HL-60 (cell line): ENCODE measurements at places on chromosomes 6 and 20.

DNA sequence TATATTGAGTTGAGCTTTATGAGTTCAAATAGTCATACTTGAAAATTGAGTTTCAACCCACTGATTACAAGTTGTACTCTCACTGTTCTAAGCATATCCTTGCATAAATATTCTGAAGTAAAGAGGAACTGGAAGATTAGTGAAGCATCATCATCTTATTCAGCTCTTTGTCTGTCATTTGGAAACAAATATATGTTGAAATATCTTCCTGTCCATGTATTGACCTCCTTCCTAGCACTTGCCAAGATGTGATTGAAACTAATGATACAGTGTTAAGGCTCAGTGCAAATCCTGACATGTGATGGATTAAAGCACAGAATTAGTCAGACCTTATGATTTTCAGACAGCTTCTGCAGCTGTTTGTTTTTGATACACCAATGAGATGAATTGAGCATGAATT is 434.3 kb downstream of the TBC1D32 start:
- DNase-seq: no peak

DNA sequence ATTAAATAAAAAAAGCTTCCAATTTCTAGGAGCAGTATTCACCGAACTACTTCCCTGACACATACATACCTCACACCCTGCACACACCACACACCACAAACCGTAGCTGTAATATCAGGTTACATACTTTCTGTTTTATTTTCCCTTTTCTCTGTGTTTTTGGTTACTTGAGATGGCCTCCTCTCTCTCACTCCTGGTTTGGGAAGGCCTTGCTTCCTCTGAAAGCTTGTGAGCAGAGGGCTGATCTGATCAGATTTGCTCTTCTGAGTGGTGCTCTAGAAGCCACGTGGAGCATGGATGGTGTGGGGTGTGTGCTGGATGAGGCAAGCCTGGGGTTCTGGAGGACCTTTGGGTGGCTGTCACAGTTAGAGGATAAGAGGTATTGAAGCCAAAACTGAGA is 20.9 kb downstream of the UTRN start:
- no peak for DNase-seq

DNA sequence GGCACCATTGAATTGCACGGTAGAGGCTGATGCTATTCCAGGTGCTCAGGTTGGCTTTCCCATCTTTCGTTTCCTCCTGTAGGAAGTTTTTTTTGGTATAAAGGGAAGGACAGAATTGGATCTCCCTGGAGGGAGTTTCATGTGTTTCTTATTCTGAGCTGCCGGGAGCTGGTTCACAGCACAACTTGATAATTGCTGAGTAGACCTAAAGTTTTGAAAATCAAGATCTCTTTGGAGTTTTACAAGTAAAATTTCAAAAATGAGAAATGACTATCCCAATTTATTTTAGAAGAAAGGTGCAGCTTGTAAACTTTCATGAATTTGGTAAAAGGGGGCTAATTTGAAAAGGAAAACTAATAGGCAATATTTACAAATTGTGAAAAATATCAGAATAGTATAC is 125.2 kb upstream of the ESR1 start:
- no peak for DNase-seq

DNA sequence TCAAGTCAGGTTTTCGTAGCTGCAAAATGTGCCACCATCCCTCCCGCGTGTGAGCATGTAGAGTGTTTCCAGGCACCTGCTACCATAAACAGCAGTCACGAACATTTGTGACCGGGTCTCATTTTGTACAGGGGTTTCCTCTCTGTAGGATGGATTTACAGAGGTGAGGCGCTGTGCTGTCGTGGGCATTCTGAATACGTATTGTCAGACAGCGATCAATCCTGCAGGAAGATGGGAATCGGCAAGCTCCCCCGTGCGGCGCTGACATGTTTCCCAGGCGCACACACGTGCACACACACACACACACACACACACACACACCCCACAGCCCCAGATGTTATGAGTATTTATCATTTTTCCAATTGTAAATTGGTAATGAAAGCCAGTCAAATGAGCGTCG is 15.8 kb downstream of the ANKRD60 start:
- no peak for DNase-seq

- DNase-seq: no peak
Measured at GRCh38 chr6:66605971-66606370, 898.9 kb upstream of the EYS start.

DNA sequence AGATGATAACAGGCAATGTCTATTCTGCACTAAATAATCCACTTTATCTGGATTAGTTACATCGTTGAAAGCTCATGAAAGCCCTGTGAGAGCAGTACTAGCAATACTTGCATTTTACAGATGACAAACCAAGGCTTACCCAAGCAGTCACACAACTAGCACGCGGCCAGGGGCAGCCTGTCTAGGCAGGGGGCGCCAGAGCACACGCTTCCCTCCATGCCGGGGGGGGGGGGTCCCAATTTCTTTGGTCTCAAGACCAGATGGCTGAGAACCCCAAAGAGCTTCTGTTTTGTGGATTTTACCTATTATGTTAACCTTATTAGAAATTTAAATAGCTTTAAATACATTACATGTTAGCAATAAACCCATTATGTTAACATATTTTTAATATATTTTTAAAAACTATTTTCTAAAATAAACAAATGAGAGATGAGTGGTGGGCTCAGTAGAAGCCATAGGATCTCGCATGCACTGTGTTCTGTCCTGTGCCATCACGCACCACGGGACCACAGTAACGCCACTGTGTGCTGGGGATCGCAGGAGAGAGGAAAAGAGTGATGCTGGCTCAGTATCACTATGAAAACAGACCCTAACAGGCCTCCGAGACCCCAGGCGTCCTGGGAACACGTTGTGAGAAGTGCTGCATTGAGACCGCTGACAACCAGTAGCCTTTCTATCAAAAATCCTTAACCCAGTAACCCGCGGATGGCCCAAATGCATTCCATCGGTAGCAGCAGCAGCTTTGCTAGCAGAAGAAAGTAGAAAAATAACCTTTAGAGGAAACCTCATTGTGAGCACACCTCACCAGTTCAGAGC is 5.3 kb upstream of the PRR18 start:
- DNase-seq: peak; percentile 53

DNA sequence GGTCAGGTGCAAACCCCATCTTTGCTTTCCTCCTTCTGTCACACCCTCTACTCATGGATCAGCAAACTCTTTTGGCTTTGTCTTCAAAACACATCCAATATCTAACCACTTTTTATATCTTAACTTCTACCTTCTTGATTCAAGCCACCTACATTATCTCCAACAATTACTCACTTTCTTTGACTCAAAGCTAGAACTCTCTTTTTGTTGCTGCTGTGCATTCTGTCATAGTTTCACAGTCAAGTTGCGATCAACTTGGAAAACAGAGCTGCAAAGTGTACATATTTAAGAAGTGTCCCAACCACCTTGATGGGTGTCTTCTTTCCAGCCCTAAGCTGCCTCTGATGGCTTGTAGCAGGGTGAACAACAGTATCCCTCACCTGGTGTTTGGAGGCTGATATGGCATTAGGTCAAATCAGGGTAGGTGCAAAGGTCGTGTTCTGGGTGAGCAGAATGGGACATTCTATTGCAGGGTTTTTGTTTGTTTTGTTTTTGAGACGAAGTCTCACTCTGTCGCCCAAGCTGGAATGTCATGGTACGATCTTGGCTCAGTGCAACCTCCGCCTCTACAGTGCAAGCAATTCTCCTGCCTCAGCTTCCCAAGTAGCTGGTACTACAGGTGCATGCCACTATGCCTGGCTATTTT is 43.4 kb upstream of the RALGAPA2 start:
- no peak for DNase-seq

DNA sequence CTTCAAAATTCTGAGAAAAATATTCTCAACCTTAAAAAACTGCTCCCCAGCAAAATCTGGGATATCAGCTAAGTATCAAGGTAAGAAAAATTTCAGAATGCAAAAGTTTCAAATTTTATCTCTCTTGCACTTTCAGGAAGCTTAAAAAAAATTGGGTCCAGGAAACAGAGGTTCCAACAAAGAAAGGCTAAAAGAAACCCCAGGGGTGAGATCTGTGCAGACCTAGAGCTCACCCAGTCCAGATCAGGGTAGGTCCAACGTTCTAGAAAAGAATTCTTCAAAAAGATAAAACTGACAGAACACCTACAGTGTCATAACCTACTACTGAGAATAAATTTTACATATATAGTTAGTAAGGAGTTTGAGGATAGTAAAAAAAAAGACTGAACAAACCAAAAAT is 23.5 kb downstream of the ILRUN start:
- DNase-seq: no peak

- no peak for DNase-seq
Measured at GRCh38 chr6:53567701-53568100, 22.8 kb upstream of the GCLC start.

GRCh38 chr6:158910484-158911440 is 89.2 kb downstream of the RSPH3 start:
- DNase-seq: no peak

DNA sequence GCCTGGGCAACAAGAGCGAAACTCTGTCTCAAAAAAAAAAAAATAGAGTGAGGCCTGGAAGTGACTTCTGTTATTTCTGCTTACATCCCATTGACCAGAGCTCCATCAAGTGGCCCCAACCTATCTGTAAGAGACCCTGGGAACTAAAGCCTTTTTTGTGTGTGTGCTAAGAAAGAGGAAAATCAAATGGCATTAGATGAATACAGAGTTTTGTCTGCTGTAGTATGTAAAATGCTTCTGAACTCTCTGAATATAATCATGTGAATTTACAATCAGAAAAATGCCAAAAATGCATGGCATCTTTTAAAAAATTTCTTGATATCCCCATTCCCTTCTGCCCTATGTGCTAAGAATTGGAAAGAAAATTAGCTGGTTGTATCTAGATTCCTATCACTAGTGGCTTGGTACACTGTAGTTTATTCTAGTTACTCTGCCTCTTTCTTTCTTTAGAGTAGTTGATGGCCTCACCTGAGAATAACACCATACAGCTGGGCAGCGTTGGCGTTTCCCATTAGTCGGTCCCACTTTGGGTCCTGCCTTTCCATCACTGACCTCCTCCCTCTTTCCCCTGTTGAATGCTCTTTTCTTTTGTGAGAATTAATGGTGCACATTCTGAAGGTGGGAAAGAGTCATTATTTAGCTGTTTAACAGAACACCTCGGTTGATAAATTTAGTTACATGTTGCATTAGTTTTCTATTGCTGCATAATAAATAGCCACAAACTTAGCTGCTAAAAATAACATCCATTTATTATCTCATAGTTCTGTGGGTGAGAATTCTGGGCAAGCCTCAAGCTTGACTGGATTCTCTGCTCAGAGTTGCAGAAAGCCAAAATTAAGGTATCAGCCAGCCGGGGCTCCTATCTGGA is 38.2 kb downstream of the SAMD5 start:
- DNase-seq: no peak

GRCh38 chr6:34491091-34491430 is 25.2 kb downstream of the PACSIN1 start:
- DNase-seq: no peak

GRCh38 chr6:10543488-10543887 is 22.3 kb downstream of the GCNT2 start:
- no peak for DNase-seq

DNA sequence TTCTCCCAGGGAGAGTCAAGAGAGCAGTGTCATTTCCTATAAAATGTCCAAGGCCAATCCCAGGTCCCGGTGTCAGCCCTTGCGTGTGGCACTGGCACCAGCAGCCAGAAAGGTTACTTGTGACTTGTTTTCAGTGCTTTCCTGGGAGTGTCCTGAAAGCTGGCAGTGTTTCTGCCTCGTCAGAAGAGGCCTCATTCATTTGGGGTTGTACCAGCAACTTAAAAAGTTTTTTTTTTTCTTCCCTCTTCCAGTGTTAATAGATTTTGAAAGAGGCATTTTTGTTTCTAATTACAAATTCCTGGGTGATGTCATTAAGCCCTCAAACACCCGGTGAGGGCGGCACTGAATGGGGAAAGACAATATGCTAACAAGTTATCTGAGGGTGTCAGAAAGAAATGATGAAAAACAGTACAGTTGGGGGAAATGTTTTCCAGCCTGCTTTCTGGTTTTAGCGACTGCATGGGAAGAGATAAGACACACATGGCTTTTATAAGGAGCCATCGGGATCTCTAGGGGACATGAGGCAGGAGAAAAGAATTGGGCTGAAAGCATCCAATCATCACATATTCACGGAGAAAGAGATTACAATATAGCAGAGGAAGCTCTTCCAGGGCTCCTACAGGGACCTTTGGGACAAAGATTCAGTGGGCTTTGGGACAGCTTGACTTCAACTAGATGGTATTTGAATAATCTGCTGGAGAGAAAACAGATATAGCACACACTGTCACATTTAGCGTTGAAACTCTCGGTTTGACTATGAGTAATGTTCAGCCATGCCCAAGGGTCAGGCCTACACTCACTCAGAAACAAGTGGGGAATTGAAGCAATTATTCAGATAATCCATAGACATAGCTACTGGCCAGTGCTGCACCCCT is 153.0 kb downstream of the BCAS1 start:
- DNase-seq: no peak

DNA sequence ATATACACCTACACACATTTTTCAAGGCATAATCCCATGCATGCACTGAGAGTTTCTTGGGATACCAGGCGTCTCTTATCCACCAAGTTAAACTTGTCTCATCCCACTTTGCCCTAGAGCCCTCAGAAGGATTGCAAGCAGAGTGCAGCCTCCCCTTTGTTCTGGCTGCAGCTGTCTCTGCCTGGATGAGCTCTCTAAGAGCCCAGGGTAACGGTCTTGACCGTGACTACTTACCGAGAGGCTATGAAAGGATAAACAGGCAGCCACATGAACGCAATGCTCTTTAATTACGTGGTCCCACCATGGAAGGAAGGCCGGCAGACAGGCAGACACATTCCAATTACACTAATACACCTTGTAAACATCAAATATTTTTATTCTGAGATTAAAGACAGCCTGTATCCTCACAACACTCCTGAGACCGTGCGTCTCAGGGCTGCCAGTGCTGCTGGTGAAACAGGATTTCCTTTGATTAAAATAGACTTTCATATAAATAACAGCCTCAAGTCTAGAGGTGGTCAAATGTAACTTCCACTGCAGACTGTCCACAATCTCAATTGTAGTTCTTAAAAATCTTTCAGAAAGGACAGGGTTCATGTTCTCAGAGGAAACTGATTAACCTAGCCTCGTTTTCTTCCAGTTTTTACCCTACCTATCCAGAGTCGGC is 210.0 kb upstream of the PRDM1 start:
- DNase-seq: no peak

DNA sequence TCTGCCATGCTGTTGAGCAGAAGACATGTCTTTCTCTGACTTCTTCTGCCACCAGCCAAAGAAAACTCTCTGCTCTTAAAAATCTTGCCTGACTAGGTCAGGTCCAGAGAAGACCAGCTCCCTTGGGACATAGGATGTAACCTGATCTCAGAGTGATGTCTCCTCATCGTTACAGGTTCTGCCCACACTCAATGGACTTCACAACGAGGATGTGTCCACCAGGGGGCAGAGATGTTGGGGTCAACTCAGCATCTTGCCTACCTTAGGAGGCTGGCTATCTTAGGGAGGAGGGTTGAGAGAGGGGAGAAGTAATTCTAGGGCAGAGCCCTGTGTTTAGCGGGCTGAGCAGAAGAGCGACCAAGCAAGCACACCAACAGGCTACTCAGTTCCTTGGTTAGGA is 207.6 kb upstream of the CDH4 start:
- no peak for DNase-seq
